ENCODE measurements at places on chromosomes 11 and 22.
A peak's percentile ranks its signal among the peaks of the same experiment; 100 is the strongest.

DNA sequence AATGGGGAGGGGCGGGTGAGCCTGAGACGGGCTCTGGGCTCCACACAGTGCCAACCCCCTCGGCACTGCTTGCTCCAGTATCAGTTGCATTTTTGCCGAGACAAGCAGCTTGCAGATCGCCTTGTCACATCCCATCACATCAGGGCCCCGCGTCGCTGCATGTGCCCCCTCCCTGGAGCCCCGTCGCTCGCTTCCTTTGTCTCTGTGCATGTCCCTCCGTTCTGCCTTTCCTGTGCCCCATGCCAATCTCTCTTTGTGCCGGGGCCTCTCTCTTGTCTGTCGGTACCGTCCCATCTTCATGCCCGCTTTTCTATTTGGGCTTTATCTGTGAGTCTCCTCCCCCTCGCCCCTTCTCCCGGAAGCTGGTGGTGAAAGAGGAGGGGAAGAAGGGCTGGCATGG, 202.2 kb downstream of the CEP164 start:
- ATAC-seq = no peak

GRCh38 chr22:36740716-36741115, 35.2 kb downstream of the IFT27 start:
- no peak for ATAC-seq

DNA sequence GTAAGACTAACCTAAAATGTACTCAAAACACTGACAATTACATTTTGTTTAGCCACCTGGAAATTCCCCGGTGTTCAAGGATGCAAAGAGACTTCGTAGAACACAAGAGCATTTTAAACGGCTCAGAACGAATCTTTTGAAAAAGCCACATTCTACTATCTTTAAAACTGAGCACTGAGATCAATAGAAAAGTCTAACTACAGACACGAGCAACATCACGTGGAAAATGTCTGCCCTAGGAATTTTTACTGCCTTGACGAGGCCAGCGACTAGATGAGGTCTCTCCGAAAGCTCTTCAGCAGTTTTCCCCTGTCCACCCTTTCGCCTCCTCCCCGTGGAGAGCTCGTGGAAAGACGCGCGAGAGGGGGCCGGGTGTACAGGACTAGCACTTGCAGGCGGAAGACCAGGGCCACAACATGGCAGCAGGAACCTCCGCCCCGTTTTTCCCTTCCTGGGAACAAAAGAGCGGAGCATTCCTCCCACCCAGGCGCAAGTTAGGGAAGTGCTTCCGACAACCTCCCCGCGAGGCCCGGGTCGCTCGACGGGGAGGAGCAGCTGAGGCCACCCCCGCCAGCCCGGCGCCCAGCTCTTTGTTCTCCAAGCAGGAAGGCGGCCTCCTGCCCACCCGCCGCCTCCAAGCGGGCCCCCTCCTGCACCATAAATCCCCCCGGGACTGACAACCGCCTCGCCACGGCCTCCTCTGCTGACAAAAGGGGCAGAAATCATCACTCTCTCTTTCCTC, 1.1 kb downstream of the EIF4G2 start:
- peak; percentile 20 for ATAC-seq

GRCh38 chr11:117201658-117202305, 2.6 kb downstream of the TAGLN start:
- ATAC-seq = no peak

GRCh38 chr11:83278351-83278750, 7.8 kb downstream of the CCDC90B start:
- no peak for ATAC-seq

GRCh38 chr11:99069856-99070444, 49.2 kb downstream of the CNTN5 start:
- ATAC-seq = no peak

- ATAC-seq = peak; percentile 71
Observed at GRCh38 chr22:26617271-26618199, at the start of gene CRYBB1. TSS of gene CRYBB1 (minus strand) at chr22:26618027. CDS start at chr22:26616319, 1,708 bp downstream.

GRCh38 chr11:104106136-104106754, 57.7 kb downstream of the PDGFD start:
- ATAC-seq = no peak

DNA sequence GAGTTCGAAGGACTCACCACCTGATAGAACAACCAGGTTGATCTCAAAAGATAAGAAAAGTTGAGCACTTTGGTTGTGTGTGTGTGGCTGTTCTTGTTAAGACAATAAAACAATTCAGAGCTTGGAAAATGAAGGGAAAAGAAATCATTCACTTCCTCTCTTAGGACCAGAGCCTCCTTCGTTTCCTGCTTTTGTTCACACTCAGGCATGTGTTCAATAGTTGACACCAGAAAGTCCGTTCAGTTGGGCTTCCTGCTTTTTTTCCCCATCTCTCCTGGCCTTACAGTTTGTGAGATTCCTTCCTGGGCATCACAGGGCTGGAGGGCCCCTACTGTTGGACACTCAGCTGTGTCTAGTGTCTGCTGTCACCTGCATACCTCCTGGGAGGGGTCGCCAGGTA, 48.0 kb downstream of the TSPAN18 start:
- no peak for ATAC-seq

DNA sequence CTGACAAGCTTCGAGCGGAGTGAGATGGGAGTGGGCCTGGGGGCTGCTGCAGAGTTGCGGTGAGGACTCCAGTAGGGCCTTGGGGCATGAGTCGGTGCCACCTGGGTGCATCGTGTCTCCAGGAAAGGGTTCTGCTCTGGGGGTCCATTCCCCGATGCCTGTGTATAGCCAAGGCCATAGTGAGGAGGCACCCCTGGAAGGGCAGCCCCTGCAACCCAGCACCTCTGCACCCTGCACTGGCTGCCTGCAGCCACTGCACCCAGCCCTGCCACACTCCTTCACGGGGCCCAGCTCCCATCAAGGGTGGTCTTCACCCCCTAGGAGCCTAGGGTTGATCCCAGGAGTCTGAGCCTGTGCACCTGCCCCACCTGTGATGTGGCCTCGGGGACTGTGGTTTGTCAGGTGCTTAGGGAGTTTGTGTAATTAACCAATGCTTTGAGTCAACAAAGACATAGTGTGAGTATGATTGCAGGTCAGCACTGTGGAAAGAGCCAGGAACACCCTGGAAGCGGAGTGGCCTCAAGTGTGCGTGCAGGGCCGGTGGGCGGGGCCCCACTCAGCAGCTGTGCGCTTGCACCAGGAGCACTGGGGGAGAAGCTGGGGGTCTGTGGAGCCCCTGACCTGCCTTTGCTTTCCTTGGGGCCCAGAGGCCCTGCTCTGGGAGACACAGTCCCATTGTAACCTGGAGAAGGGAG, 1299.3 kb downstream of the BRD1 start:
- ATAC-seq = no peak

- no peak for ATAC-seq
Observed at GRCh38 chr22:36110306-36110881, 50.2 kb downstream of the APOL3 start.

- ATAC-seq = no peak
Observed at GRCh38 chr11:85377901-85378300, 249.2 kb downstream of the DLG2 start.

- ATAC-seq = no peak
Observed at GRCh38 chr11:38305682-38306081, 1707.6 kb upstream of the RAG2 start.

DNA sequence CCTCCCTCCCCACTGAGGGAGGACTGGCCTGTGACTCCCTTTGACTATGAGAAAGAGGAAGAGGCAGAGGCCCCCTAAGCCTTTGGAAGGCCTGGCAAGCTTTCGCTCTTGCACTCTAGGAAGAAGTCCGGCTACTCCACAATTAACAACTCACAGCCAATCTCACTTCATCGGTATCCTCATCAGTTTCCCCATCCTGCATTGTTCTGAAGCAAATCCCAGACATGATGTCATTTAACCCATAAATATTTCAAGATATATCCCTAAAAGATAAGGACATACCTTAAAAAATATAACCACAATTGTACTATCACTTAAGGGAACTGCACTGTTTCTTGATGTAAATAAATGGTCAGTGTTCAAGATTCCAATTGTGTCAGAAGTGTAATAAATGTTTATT, 63.1 kb downstream of the CWC15 start:
- ATAC-seq = no peak

DNA sequence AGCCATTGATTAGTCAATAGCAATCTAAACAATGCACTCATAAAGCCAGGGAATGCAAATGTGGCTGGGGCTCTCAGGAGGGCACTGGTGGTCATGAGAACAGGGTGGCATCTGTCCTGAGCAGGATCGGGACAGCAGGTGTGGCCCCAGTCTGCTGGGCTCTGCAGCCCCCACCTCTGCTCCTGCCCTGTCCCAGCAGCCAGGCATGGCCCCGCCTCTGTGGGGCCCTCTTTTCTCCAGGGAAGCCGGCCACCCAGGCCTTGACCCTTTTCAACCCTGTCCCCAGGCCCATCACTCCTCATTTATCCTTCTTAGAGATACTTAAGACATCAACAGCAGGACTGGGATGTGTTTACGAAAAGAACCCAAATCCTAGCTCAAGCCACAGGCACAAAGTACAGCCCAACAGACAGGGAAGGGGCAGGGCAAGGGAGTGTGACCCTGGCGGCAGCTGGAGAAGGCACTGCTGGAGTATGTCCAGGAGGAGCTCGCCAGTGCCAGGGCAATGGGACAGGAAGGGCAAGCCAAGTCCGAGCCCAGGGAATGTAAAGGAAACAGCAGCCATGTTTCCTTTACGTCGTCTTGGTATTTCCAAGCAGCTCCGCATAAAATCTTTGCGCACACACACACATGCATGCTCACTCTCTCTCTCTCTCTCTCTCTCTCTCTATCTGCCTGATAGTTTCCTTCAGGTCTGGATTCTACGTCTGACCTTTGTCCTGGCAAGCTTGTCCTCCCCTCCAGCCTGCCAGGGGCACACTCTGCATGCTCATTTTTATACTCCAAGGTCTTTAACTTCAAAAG, 59.9 kb downstream of the DGCR2 start:
- ATAC-seq = no peak

- no peak for ATAC-seq
Observed at GRCh38 chr22:27541836-27542235, 259.7 kb downstream of the MN1 start.

DNA sequence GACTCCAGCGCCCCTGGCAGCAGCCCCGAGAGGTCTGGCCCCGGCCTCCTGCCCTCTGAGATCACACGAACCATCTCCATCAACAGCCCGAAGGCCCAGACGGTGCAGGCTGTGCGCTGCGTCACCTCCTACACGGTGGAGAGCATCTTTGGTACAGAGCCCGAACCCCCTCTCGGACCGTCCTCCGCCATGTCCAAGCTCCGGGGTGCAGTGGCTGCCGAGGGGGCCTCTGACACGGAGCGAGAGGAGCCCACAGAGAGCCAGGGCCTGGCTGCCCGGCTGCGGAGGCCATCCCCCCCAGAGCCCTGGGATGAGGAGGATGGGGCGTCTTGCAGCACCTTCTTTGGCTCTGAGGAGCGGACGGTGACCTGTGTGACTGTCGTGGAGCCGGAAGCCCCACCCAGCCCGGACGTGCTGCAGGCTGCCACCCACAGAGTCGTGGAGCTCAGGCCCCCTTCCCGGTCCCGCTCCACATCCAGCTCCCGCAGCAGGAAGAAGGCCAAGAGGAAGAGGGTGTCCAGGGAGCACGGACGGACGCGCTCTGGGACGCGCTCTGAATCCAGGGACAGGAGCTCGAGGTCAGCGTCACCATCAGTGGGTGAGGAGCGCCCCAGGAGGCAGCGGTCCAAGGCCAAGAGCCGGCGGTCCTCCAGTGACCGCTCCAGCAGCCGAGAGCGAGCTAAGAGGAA, 7.6 kb downstream of the IRF7 start:
- ATAC-seq = no peak

- no peak for ATAC-seq
Observed at GRCh38 chr11:65077451-65077850, 6.4 kb downstream of the CDCA5 start.

DNA sequence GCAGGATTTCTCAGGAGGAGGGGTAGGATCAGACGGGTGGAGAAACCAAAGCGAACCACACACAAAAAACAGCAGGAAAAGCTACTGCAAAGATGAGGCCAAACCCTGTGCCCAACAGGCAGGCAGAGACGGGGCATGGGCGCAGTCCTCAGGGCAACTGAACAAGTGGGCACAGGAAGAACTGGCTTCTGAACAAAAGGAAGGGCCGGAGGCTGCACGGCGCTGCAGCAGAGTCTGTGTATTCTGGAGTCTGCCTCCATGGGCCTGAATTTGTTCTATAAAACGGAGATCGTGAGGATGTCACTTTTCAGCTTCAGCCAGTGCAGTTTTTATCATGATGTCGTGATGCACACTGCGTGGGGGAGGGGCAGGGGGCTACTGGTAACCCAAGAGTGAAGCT, 1026.0 kb downstream of the TBC1D22A start:
- no peak for ATAC-seq

DNA sequence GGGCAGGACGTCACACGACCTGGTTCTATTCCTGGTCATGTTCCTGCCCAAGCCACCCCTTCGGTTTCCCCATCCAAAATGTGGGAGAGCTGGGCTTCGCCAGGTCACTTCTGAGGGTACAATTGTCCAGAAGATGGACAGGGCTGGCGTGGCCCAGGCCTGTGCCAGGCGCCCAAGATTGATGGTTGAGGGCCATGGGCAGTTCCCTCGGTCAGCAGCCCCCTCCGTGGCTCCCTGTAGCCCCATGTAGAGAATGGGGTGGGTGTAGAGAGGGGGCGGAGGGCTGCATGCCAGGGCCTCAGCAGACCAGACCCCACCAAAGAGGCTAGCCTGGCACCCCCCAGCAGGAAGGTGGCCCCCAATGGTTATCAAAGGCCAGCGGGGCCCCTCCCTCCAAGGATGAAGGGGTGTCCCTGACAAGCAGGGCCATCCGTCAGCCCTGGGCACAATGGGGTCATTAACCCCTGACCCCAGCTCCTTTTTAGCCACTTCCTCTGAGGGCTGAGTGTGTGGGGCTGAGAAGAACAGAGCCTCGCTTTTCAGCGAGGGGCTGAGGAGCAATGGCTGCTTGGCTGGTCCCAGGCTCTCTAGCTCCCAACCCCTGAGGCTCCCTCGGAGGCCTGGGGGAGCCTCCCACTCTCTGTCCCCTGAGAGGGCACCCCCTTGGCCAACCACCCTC, 11.0 kb upstream of the PICK1 start:
- ATAC-seq = no peak

DNA sequence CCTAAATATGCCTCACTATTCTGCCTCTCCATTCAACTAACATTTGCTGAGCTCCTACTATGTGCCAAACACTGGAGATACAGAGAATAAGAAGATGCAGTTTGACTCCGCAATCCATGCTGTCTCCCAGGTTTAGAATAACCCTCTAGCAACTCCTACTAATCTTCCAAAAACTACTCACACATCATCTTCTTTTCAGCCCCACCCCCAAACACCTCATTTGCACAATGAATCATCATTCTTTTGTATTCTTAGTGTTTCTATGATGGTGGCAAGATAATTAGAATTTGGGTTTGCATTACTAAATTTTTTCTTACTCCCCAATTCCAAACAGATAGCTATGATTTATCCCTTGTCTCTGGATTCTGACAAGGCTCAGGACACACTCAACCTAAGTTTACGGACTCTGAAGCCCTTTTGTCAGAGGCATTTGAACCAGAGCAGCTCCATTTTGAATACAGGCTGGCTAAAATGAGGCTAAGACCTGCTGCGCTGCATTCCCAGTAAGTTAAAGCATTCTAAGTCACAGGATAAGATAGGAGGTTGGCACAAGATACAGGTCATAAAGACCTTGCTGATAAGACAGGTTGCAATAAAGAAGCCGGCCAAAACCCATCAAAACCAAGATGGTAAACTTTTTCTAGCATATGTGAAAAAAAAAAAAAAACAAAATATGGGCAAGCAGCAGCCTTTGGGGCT, 1038.9 kb downstream of the DLG2 start:
- no peak for ATAC-seq

- ATAC-seq = no peak
Observed at GRCh38 chr11:59630493-59630892, 14.9 kb upstream of the OSBP start.

GRCh38 chr11:112345706-112346105, 85.0 kb upstream of the PLET1 start:
- ATAC-seq = no peak

- ATAC-seq = peak; percentile 10
Observed at GRCh38 chr11:95074792-95075563, 8.3 kb downstream of the SRSF8 start.

Data from gastroesophageal sphincter (tissue), 4 donors.